ENCODE measurements at places on chromosomes 7 and 10.

- no peak for DNase-seq
These were observed 613.7 kb upstream of the MKI67 start for GRCh38 chr10:128739930-128740329.

- DNase-seq, result no peak
These were observed 12.2 kb downstream of the EPHB6 start for GRCh38 chr7:142867097-142867378.

DNA sequence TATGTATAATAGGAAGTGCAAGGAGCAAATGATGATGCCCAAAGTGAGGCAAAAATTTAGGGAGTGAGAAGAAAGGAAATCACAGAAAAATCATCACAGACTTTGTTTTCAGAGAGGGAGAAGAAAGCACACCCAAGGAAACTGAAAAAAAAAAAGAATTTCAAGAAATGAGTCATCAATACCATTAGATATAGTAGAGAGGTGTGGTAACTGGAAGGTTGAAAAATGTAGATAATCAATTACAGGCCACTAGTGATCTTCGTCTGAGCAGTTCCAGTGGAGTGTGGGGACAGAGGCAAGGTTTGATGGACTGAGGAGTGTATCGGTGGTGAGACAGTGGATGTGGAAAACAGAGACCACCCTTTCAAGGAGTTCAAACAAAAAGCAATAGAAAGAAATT, 31.7 kb downstream of the ASB4 start:
- no peak for DNase-seq

DNA sequence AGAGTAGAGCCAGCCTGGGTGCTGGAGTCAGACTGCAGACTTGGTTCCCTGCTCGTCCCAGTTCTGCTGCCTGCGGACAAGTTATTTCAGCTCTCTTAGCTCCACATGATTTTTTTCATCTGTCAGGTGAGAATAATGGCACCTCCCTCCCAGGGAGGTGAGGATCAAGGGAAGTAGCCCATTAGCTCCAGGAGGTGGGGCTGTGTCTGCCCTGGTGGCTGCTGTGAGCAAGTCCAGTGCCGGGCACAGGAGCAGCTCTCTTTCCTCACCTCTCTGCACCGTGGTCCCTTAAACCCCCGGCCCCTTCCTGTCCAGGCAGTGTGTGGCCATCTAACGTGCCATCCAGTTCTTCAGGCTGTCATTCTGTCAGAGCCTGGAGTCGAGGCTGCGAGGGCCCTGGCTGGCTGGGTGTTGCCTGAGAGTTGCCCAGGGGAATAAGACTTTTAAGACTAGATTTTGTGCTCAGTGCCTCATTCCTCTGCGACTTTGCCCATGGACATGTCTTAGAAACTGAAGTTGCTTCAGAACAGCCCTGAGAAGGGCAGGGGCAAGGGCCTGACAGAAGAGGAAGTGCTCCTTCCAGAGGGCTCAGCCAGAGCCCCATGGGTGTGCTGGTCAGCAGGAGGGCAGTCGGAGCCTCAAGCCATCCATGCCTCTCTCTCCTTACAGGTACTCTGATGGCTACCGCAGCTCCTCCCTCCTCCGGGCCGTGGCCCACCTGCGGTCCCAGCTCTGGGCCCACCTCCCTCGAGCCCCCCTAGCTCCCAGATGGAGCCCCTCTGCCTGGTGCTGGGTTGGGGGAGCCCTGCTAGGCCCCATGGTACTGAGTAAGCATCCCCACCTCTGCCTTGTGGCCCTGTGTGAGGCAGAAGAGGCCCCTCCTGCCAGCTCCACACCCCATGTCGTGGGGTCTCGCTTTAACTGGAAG, 5.0 kb downstream of the ABCB8 start:
- DNase-seq, result no peak

- peak; percentile 1 for DNase-seq
These were observed 754 bp upstream of the PHYHIPL start for GRCh38 chr10:59175538-59176240.

- no peak for DNase-seq
These were observed 147.1 kb downstream of the WDR11 start for GRCh38 chr10:120998251-120998650.

- no peak for DNase-seq
These were observed 27.6 kb downstream of the SPAG6 start for GRCh38 chr10:22372917-22373316.

DNA sequence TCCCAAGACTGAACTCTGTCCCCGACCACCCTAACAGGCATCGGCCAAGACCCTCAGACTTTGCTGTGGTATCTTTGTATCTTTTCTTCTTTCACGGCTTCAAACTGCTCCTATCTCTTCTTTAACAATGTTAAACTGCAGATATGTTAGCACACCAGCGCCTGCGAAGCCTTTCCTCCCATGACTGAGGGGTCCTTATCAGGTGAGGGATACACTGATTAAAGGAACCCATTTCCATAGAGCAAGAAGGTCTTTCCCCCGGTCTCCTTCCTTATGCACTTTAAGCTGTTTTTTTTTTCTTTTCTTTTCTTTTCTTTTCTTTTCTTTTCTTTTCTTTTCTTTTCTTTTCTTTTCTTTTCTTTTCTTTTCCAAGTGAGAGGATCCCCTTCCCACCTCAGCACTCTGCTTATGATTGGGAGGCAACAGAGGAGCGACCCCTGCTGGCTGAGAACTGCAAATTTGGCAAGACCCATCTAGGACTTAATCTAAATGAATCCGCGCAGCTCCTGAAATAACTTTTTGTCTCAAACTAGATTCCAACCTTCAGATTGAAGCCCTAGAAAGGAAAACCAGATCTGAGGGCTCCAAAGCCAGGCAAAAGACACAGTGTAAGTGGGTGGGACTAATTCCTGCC, 109.9 kb downstream of the ITGB8 start:
- peak; percentile 29 for DNase-seq

DNA sequence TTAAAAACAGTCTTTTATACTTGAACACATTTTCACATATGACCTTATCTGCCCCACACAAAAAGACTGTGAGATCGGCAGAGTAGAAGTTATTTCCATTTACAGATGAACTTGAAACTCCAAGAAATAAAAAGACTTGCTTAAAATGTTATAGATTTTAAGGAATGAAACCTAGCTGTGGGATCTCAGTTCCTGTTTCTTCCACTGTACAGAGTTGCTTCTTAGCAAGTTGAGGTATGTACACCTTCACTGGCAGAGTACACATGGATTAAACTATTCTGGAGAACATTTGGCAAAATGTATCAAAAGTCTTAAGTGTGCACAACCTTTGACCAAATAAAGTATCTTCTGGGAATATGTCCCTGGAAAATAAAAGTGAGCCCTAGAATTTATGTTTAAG, 48.3 kb downstream of the A1CF start:
- DNase-seq, result no peak

DNA sequence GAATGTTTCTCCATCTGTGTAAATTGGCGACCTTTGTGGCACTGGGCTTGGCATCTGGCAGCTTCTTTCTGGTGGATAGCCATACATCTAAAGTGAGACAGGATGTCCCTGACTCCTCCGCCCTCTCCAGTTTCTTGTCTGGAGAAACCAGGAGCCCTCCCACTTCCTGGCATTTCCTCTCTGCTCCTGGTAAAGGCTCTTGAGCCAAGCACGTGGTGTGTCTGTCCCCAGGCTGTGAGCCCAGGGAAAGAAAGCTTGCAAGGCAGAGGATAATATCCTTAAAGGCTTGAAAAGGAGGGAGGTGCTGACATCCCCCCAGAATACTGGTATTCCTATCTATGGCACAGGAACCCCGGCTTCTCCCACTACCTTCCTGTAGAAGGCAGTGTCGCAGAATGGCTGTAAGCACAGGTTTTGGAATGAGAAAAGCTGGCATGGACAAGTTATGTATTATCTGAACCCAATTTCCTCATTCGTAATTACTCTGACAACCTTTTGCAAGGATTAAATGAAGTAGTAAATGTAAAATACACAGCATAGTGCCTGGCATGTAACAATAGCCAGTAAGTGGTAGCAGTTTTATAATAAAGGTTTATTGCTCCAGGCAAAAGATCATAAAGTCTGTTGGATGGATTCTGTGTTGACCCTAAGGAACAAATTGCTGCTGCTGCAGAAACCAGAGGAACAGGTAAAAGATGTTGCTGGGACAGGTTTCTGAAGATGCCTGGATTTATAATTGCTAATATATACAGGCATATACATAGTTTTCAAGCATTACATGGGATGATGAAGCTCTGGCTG, 11.8 kb upstream of the ACSL5 start:
- DNase-seq, result no peak

DNA sequence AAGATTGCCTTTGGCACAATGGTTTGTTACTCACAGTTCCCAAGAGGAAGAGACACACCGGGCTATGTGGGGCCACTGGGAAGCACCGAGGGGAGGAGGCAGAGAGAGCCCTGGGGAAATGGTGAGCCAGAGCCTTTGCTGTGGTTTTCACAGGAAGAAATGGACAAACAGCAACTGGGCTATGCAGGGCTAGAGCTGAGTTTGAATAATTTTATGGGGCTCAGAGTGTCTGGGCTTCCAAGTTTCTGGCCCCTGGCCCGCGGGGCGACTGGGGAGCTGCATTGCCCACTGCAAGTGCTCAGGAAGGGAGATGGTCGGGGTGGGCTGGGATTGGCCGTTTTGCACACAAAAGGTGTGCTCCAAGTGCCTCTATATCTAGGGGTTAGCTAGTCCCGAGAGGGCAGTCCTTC, 92.6 kb downstream of the CHST15 start:
- DNase-seq, result no peak

- DNase-seq, result no peak
These were observed 509.3 kb downstream of the GRID1 start for GRCh38 chr10:85857305-85857704.

DNA sequence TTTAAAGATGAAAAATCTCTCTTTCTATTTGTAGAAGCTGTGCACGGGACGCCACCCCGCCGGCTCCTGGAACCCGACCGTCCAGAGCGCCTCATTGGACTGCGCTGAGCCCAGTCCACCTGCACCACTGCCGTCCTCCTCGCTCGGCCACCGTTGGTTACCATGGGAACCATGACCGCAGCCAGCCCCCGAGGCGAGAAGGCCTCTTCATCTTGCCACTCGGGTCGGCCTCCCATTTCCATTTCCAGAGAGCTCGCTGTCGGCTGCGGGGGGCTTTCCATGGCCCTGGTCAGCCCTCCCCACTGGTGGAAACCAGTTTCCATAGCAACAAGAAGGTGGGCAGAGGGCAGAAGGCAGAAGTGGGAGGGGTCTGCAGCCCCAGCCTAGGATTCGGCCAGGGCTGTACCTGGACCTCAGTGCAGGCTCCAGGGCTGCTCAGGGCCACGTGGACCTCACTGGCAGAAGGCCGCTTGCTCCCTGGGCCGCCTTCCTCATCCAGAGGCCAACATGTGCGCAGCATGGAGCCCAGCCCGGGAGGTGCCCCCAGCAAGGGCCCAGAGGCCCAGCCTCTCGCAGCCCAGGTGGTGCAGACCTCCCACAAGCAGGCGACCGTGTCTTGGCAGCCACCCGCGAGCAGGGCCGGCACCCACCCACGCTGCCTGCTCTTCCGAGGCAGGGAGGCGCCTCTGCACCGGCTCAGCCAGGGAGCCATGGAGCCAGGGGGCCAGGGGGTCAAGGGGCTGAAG, 283.5 kb upstream of the PPP2R2D start:
- DNase-seq, result no peak

DNA sequence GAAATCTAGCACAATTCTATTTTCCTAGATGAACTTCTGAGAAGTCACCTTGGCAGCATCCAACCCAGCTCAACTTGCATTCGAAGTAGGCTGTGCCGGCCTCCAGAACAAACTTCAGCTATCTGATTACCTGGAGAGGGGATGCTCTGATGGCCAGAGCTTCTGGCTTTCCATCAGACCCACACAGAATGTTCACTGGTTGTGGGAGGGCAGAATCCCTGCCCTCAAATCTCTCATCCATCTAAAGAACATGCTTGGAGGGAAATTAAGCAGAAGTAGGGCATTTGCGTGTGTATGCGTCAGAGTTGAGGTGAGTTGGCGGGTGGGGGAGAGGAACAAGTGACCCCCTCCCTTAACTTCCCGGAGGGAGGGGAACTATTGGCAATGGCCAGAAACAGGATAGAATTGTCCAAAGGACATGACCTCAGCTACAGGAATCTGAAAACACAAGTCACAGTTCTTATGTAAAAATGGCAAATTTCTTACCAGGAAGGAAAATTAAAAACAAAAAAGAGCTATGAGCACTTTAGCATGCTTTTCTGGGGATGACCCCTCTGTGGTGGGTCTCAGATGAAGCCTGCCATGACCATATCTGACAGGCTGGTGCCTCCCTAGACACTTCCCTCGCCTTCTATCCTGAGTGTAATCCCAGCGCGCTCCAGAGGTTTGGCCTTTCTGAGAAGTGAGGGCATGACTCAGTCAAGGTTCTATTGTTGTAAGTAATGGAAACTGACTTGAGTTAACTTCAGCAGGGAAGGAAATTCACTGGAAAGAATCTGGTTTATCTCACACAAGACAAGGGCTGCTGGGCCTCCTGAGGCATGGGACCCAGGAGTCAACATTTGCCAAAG, 278.8 kb downstream of the RPS24 start:
- DNase-seq, result no peak

GRCh38 chr10:110446277-110446676, 51.4 kb upstream of the DUSP5 start:
- no peak for DNase-seq

DNA sequence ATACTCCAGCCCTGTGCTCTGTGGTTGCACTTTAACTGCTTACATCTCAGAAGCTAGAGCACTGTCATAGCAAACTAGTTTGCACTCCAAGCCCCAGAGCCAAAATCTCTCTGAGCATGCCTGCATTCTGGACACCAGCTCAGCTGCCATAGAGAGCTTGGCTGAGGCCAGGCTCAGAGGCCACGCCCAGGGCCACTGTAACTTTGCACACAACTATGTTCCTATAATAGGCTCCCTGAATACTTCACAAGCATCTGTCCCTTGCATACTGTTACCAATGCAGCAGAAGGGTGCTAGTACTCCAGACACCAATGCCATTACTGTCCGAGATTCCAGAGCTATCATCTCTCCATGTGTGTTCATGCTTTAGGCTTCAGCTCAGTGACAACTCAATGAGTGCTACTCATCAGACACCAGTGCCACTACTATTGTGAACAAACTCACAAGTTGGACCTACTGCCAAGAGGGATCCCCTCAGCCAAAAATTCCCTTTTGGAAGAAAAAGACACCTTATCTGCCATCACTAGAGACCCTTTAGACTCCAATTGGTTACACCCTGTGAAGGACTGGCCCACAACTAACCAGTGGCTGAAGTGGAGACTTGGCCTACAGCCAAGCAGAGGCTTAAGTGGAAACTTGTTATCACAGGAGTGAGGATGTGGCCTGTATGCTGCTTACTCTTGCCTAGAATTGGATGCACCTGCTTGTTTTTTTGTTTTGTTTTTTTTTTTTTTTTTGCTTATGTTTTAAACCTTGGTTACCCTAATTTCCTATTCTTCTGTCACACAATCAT, 211.6 kb upstream of the MAGI2 start:
- DNase-seq, result no peak

Measured in activated CD4-positive, alpha-beta T cell treated with anti-CD3 and anti-CD28 coated beads for 48 hours (primary cell).